Vagina (tissue), 2 donors: ENCODE measurements at places on chromosomes 4 and X.

DNA sequence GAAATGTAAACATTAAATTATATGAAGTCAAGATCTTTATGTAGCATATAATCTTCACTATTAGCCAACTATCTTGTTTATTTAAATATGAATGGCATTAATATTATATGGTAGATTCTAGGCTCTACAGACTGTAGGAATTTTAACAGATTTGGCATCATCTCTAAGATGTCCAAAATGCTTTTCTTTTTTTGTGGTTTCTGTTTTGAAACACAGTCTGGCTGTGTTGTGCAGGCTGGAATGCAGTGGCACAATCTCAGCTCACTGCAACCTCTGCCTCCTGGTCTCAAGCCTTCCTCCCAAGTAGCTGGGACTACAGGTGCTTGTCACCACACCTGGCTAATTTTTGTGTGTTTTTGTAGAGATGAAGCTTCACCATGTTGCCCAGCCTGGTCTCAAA, 76.2 kb downstream of the ELOVL6 start:
- no peak for DNase-seq

DNA sequence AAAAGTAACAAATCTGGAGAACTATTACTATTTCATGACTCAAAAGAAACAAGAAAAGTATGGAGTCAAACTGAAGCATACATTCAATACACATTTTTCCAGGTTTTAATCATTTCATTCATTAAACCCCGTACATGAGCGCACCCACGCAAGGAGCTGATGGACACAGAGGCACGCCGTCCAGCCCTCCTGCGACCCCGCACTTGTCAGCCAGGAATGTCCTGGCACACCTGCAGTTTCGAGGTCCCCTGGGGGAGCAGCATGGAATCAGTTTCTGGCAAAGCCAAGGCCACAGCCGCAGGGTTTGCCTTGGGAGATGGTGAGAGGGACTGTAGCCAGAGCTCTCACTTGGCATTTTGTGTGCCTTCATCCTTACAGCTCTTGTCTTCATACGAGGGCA, 12.8 kb upstream of the SLC2A9 start:
- DNase-seq: no peak

GRCh38 chrX:21354725-21355124, 19.5 kb upstream of the CNKSR2 start:
- no peak for DNase-seq

GRCh38 chr4:47835494-47835893, 2.4 kb downstream of the CORIN start:
- no peak for DNase-seq

DNA sequence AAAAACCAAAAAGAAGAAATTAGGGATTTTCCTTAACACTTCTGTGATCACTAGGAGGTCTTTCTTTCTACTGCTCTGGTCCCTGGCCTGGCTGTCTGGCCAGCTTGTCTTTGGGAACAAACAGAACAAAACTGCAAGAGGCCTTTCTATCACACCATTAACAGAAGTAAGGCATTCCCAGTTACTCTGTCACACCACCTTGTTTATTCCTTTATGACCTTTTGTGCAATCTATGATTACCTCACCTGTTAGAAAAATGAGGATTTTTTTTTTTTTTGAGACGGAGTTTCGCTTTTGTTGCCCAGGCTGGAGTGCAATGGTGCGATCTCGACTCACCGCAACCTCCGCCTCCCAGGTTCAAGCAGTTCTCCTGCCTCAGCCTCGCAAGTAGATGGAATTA, 3.0 kb downstream of the METAP1 start:
- DNase-seq: no peak

- peak; percentile 16 for DNase-seq
Measured at GRCh38 chr4:151939670-151940069, 178.9 kb upstream of the GATB start.

DNA sequence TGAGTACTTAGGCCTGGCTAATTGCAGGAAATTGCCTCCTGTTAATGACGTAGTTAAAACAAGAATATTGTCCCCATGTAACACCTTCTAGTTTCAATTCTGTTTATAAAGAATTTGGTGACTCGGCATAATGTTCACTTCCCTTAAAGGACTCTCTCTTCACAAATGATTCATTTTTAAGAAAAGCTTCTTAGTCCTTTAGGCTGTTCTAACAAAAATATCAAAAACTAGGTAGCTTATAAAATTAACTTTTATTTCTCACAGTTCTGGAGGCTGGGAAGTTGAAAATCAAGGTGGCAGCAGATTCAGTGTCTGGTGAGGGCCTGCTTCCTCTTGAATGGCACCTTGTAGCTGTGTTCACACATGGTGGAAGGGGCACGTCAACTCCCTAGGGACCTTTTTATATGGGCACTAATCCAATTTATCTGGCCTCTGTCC, 23.8 kb downstream of the COL25A1 start:
- no peak for DNase-seq

DNA sequence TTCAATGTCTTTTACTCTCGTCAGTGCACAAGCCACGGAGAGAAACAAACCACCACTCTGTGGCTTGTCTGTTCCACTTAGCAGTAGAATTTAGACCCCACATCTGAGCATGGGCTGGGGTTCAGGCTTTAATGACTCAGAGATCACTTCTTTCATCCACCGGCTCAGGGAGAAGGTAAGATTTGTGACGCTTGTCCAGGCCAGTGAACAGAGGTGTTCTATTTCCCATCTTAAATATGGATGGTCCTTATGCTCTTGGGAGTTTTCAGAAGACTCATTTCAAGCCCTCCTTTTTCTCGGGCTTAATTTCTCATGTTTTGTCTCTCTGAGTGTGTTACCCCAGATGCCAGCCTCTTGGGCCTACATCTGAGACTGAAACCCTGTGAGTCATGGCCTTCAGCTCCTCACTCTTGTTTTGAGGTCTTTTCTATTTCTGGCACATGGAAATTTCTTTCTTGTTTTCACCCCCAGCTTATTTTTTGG, 127.4 kb upstream of the SFRP2 start:
- DNase-seq: no peak

- DNase-seq: no peak
Measured at GRCh38 chr4:94621491-94622080, 136.2 kb upstream of the BMPR1B start.

DNA sequence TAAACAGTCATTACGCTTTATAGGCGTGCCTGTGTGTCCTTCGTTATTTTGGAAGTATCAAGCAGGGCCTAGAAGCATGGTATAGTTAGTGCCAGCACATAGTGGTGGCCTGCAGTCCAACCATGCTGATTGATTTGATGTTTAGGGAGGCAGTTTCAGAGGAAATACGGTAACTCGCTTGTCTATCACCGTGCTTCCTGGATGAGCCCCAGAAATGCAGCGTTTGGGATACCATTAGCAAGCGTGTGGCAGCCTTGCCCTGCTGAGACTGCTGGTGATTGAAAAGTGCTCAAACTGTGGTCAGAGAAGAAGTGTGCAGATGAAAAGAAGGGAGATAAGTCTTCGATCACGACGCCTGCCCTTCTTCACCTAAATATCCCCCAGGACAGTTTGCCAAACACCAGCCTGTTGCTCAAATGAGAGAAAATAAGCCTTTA, 158.4 kb downstream of the CHIC2 start:
- DNase-seq: no peak
